Neuronal stem cell (in vitro differentiated cells): ENCODE measurements at places on chromosomes 12 and 14.
A peak's percentile ranks its signal among the peaks of the same experiment; 100 is the strongest.

DNA sequence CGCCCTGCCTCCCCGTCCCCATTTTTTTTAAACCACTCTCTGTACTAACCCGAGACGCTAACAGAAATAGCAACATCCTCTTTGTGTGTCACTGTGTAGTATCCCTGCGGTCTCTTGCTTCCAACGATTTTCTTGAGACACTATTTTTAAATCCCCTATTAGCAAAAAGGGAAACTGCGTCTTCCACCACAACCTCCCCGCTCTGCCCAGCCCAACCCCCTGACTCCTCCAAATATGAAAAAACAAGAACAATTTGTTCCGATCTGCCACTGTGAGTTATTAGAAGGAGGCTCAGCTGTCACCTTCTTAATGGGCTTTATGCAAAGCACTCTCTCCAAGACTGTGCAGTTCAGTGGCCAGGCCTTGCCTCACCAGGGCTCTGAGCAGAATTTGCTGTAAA lies 76.3 kb downstream of the MAP1LC3B2 start:
- no peak overlapping the region for H3K4me3 ChIP-seq
- no peaks in the 10 kb centered on the region for H3K27me3 ChIP-seq
- H3K27ac ChIP-seq = no peak overlapping the region
- no peak for DNase-seq
- H3K4me1 ChIP-seq = no peaks in the 10 kb centered on the region

GRCh38 chr12:81888961-81889360 lies 129.8 kb upstream of the PPFIA2 start:
- no peaks in the 10 kb centered on the region for H3K27me3 ChIP-seq
- no peaks in the 10 kb centered on the region for H3K36me3 ChIP-seq
- DNase-seq = peak; percentile 5

DNA sequence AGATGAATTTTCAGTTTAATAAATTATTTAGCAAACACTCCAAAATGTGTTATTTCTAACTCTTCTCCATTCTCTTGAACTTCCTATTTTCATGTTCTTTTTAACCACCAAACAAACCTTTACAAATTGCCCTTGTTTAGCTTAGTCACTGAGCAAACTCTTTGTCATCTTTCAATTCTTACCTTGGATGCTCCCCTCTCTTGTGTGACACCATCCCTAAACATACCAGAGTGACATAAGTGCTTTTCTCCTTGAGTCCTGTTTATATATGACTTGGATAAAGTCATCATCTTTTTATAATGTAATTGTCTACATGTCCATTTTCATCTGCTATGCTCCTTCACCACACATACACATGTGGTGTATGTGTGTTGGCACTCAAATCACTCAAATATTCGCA lies 3.4 kb upstream of the TMEM19 start:
- no peak for DNase-seq
- H3K27me3 ChIP-seq = no peaks in the 10 kb centered on the region
- no peak overlapping the region for H3K27ac ChIP-seq
- no peak overlapping the region for H3K4me3 ChIP-seq
- H3K4me1 ChIP-seq = no peaks in the 10 kb centered on the region
- no peaks in the 10 kb centered on the region for H3K36me3 ChIP-seq

GRCh38 chr12:52121824-52122539 lies 42.5 kb downstream of the SMIM41 start:
- peak; percentile 59 for DNase-seq
- H3K4me3 ChIP-seq = no peak overlapping the region
- H3K27ac ChIP-seq = no peak overlapping the region
- no peaks in the 10 kb centered on the region for H3K27me3 ChIP-seq

GRCh38 chr12:17665839-17666238 lies 424.2 kb downstream of the RERGL start:
- no peak overlapping the region for H3K4me3 ChIP-seq
- H3K27ac ChIP-seq = no peak overlapping the region
- no peak for DNase-seq
- no peaks in the 10 kb centered on the region for H3K36me3 ChIP-seq

GRCh38 chr12:7130701-7131501 lies 730 bp downstream of the CLSTN3 start:
- H3K27ac ChIP-seq = no peak overlapping the region
- H3K4me3 ChIP-seq = peak overlapping the region; percentile 89
- peaks cover 9% of the 10 kb centered on the region for H3K4me1 ChIP-seq
- no peaks in the 10 kb centered on the region for H3K27me3 ChIP-seq
- no peak for DNase-seq
- peaks cover 13% of the 10 kb centered on the region for H3K36me3 ChIP-seq

GRCh38 chr14:51053157-51053556 lies 41.7 kb downstream of the TRIM9 start:
- no peaks in the 10 kb centered on the region for H3K4me1 ChIP-seq
- H3K4me3 ChIP-seq = no peak overlapping the region
- H3K27ac ChIP-seq = no peak overlapping the region
- no peaks in the 10 kb centered on the region for H3K36me3 ChIP-seq
- H3K27me3 ChIP-seq = no peaks in the 10 kb centered on the region

GRCh38 chr14:76877871-76878270 lies 51.7 kb downstream of the LRRC74A start:
- no peak for DNase-seq
- H3K4me1 ChIP-seq = no peaks in the 10 kb centered on the region
- H3K27me3 ChIP-seq = peaks cover 3% of the 10 kb centered on the region
- no peak overlapping the region for H3K27ac ChIP-seq
- peak overlapping the region; percentile 56 for H3K4me3 ChIP-seq

GRCh38 chr14:53613404-53614253 lies 343.0 kb downstream of the BMP4 start:
- H3K4me3 ChIP-seq = peak overlapping the region; percentile 8
- no peaks in the 10 kb centered on the region for H3K27me3 ChIP-seq
- H3K36me3 ChIP-seq = no peaks in the 10 kb centered on the region
- H3K4me1 ChIP-seq = peaks cover 5% of the 10 kb centered on the region
- H3K27ac ChIP-seq = peak overlapping the region; percentile 33

- peaks cover 3% of the 10 kb centered on the region for H3K4me1 ChIP-seq
- H3K27me3 ChIP-seq = no peaks in the 10 kb centered on the region
- no peak overlapping the region for H3K27ac ChIP-seq
- no peak overlapping the region for H3K4me3 ChIP-seq
These were observed 7.3 kb upstream of the KRT7 start for GRCh38 chr12:52225752-52226151.

- no peak overlapping the region for H3K27ac ChIP-seq
- no peak for DNase-seq
- H3K36me3 ChIP-seq = no peaks in the 10 kb centered on the region
- H3K4me3 ChIP-seq = no peak overlapping the region
These were observed 107.5 kb upstream of the DYRK2 start for GRCh38 chr12:67540920-67541624.

DNA sequence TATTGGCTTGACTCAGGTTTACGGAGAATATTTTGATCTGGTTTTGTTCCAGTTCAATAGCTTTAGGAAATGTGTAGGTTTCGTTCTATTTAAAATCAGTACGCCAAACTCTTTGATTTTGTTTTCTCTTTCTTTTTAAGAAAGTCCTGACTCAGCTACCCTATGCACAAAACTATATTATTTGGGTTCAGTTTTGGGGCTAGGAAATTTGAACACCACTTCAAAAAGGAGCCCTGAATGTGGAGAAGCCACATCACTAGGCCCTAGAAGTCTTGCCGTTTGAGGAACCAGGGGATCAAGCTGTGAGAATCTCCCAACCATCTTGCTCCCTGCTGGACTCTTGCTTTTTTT lies 168.2 kb upstream of the BCL2L14 start:
- no peak overlapping the region for H3K4me3 ChIP-seq
- no peaks in the 10 kb centered on the region for H3K36me3 ChIP-seq
- H3K4me1 ChIP-seq = no peaks in the 10 kb centered on the region
- no peaks in the 10 kb centered on the region for H3K27me3 ChIP-seq
- no peak overlapping the region for H3K27ac ChIP-seq
- DNase-seq = no peak

GRCh38 chr14:101284711-101285110 lies 276.6 kb upstream of the DIO3 start:
- no peak overlapping the region for H3K27ac ChIP-seq
- H3K4me3 ChIP-seq = no peak overlapping the region

DNA sequence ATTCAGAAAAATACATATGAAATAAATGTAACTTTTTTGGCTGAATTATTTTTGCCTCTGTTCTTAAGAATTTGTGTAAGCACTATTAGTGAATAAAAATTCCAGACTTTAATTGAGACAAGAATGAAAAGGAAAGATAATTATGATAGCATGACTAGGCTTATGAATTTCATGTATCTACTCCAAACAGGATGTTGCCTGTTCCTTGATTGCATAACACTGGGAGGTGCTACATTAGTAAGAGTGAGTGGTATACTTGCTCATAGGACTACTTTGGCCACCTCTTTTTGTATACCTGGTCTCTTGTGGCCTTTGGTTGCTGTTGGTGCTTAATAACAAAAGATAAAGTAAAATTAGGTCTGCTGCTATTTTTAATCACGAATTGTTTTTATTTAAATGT lies 112.8 kb downstream of the NAV3 start:
- H3K27ac ChIP-seq = no peak overlapping the region
- H3K27me3 ChIP-seq = no peaks in the 10 kb centered on the region
- H3K4me3 ChIP-seq = no peak overlapping the region
- peaks cover 6% of the 10 kb centered on the region for H3K4me1 ChIP-seq
- no peaks in the 10 kb centered on the region for H3K36me3 ChIP-seq

GRCh38 chr12:117367006-117367638 lies 5.7 kb upstream of the NOS1 start:
- peak; percentile 89 for DNase-seq
- H3K27ac ChIP-seq = no peak overlapping the region
- H3K36me3 ChIP-seq = no peaks in the 10 kb centered on the region

GRCh38 chr14:65860956-65861611 lies 448.6 kb downstream of the FUT8 start:
- no peaks in the 10 kb centered on the region for H3K36me3 ChIP-seq
- DNase-seq = no peak
- no peaks in the 10 kb centered on the region for H3K27me3 ChIP-seq
- no peak overlapping the region for H3K4me3 ChIP-seq

GRCh38 chr12:95966287-95966870 lies 23.2 kb downstream of the AMDHD1 start:
- peaks cover 4% of the 10 kb centered on the region for H3K4me1 ChIP-seq
- no peak overlapping the region for H3K4me3 ChIP-seq
- no peak overlapping the region for H3K27ac ChIP-seq

DNA sequence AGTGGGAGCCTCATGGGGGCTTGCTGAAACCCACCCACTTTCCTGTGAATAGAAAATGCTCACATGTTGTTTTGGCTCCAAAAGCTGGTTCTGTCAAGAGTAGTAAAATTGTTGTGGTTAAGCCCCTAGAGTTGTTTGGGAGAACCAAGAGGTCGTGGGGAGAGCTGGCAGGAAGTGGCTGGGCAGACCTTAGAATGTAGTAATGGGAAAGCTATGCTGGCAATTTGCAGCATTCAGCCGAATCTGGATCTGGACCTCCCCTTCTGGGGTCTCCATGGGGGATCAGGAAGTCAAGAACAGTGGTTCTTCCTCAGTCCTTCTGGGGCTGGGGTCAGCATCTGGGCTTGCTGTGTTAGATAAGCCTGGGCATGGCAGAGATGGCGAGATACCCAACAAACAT lies 150.6 kb upstream of the TBX3 start:
- H3K4me3 ChIP-seq = no peak overlapping the region
- H3K4me1 ChIP-seq = no peaks in the 10 kb centered on the region
- DNase-seq = no peak
- H3K27me3 ChIP-seq = no peaks in the 10 kb centered on the region

DNA sequence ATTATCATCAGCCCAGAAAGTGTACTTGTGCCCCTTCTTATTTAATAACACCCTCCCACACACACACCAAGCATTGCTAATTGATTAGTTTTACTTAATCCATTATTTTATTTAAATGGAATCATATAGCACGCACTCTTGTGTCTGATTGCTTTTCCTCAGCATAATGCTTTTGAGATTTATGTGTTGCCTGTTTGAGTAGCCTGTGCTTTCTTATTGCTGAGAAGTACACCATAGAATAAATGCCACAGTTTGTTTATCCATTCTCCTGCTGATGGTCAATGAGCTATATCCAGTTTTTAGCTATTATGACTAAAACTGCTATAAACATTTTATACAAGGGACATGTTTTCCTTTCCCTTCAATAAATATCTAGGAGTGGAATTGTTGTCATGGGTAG lies 409.9 kb upstream of the PDE3A start:
- H3K4me1 ChIP-seq = no peaks in the 10 kb centered on the region
- no peaks in the 10 kb centered on the region for H3K27me3 ChIP-seq
- H3K36me3 ChIP-seq = no peaks in the 10 kb centered on the region
- no peak overlapping the region for H3K27ac ChIP-seq
